ENCODE measurements at places on chromosomes 3 and 15. TPM values are rescaled to one million over a fixed set of nuclear protein-coding genes. Genes with fewer than 3 reads are reported as not detected.
A peak's percentile ranks its signal among the peaks of the same experiment; 100 is the strongest.

DNA sequence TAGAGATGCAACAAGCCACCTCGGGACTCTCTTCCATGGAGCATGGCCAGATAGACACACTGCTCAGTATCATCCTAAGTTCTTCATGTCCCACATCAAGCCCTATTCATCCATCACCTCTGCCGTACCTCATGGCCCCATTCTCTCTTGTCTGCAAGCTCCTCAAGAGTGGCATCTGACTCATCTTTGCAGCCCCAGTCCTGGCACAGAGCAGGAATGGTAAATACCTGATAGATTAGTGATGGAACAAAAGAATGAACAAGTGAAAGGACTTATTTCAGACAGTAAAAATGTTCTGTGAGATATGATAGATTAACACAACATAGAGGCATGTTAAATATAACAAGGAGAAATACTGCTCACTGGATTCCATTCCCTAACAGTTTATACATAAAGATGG is 176.4 kb downstream of the ISL2 start:
- no peaks in the 10 kb centered on the region for H3K36me3 ChIP-seq
- DNase-seq, result no peak
- no peaks in the 10 kb centered on the region for H3K27me3 ChIP-seq
- no peak overlapping the region for H3K27ac ChIP-seq
- no peak overlapping the region for H3K4me3 ChIP-seq

- DNase-seq, result no peak
- H3K4me1 ChIP-seq, result peaks cover 20% of the 10 kb centered on the region
- peak overlapping the region; percentile 4 for H3K27ac ChIP-seq
- H3K36me3 ChIP-seq, result no peaks in the 10 kb centered on the region
- H3K27me3 ChIP-seq, result no peaks in the 10 kb centered on the region
These were observed 333.1 kb upstream of the KCNMB2 start for GRCh38 chr3:178203165-178203564.

- no peak overlapping the region for H3K27ac ChIP-seq
- DNase-seq, result no peak
- H3K36me3 ChIP-seq, result no peaks in the 10 kb centered on the region
- no peak overlapping the region for H3K4me3 ChIP-seq
- H3K27me3 ChIP-seq, result no peaks in the 10 kb centered on the region
These were observed 43.5 kb upstream of the ABI3BP start for GRCh38 chr3:101036676-101037075.

GRCh38 chr3:142098964-142099363 is 50.4 kb downstream of the TFDP2 start:
- no peaks in the 10 kb centered on the region for H3K36me3 ChIP-seq
- H3K27me3 ChIP-seq, result no peaks in the 10 kb centered on the region
- DNase-seq, result no peak
- no peak overlapping the region for H3K4me3 ChIP-seq
- no peak overlapping the region for H3K27ac ChIP-seq

- H3K36me3 ChIP-seq, result no peaks in the 10 kb centered on the region
- no peaks in the 10 kb centered on the region for H3K4me1 ChIP-seq
- H3K4me3 ChIP-seq, result no peak overlapping the region
- H3K27me3 ChIP-seq, result peaks cover 5% of the 10 kb centered on the region
- H3K27ac ChIP-seq, result no peak overlapping the region
These were observed 47.8 kb downstream of the SLC30A4 start for GRCh38 chr15:45474799-45475198.

AADACL2 gene
- total RNA-seq, result not detected

IGSF11 gene
- total RNA-seq, result 12.4 TPM

EXD1 gene
- not detected for total RNA-seq

PEX5L gene
- total RNA-seq, result 0.36 TPM

CORO2B gene
- total RNA-seq, result 3.9 TPM

Data from sigmoid colon (tissue), 7 donors.